Natural killer cell treated with Interleukin-12 subunit alpha and Interleukin-12 subunit beta and Interleukin-15 and Interleukin-18, amount 100 ng/mL, for 72 hours (primary cell): ENCODE measurements at places on chromosomes 13 and 19. TPM values are rescaled to one million over a fixed set of nuclear protein-coding genes. Genes with fewer than 3 reads are reported as not detected.

DNA sequence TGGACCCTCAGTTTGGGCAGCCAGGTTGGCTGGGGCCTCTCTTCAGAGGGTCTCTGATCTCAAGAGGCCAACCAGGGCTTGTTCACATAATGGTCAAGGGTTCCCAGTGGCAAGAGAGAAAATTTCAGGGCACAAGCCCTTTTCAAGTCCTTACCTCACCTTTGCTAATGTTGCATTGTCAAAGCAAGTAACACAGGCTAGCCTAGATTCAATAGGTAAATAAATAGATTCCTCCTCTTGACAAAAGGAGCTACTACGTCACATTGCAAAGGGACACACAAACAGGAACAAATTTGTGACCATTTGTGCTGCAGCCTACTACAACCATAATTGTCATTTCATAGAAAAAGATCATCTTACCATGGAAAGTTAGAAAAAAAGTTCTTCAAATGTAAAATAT is 33.9 kb upstream of the FRY start:
- no peak for DNase-seq

ZNF709 gene
- total RNA-seq: 1.3 TPM

DNA sequence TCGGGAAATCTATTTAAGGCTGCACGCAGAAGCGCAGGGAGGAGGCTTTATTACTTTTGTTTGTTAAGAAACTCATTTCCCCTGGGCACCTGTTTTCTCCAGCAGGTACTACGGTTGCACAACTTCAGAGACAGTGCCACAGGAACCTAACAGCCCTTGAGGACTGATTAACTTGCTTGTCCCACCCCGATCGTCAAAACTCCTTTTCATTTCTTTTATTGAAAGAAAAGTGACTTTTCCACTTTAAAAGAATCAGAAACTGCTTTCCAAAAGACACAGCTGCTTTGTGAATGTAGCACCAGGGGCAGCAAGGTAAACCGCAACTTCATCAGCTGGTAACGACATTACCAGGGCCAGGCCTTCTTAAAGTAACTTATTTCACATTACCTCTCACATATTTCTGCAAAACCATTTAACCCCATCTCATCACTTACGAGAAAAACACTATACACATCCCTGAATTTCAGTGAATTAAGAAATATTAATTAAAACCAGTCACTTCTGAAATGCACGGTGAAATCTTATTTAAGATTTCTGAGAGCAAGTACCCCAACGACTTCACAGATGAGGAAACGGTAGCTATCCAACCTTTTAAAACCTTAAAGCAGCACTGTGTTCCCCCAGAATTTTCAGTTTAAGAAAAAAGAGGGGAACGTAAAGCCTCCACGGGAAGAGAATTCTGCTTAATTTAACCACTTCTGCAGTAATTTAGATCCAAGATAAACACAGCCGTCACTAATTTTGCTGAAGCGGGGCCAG is 1.4 kb downstream of the ANKRD10 start:
- no peak for DNase-seq

DNA sequence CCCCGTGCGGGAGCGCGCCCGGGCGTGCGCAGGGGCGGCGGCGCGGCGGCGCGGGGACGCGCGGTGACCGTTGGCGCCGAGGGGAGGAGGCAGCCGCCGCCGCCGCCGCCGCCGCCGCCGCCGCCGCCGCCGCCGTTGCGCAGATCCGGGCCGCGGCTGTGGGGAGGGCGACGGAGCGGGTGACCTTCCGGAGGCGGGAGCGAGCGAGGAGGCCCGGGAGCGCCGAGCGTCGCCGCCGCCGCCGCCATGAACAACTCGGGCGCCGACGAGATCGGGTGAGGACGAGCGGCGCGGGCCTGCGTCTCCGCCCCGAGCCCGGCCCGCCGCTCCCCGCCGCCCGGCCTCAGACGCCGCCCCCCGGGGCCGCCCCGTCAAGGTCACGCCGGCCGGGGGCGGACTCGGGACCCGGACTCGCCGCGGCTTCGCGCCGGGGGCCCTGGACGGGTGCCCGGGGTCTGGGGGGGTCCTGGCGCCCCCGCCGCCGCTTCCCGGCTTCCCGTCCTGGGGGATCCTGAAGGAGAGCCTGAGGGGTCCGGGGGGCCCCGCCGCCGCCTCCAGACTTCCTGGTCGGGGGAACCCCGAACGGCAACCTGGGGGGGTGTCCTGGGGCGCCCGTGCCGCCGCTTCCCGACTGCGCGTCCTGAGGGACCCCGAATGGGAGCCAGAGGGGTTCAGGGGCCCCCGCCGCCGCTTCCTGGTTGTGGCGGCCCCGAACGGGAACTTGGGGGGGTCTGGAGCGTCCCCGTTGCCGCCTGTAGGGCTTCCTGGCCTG is at the start of gene DAZAP1:
TSS of gene DAZAP1 (plus strand) at position 59 of the 772 bp plus-strand sequence. CDS start at position 247, 188 bp downstream.
- DNase-seq: no peak

PRSS57 gene
- 1.4 TPM for total RNA-seq

- no peak for DNase-seq
These were observed 28.7 kb upstream of the EPHX3 start for GRCh38 chr19:15260939-15261338.

ZNF229 gene
- total RNA-seq: not detected

DNA sequence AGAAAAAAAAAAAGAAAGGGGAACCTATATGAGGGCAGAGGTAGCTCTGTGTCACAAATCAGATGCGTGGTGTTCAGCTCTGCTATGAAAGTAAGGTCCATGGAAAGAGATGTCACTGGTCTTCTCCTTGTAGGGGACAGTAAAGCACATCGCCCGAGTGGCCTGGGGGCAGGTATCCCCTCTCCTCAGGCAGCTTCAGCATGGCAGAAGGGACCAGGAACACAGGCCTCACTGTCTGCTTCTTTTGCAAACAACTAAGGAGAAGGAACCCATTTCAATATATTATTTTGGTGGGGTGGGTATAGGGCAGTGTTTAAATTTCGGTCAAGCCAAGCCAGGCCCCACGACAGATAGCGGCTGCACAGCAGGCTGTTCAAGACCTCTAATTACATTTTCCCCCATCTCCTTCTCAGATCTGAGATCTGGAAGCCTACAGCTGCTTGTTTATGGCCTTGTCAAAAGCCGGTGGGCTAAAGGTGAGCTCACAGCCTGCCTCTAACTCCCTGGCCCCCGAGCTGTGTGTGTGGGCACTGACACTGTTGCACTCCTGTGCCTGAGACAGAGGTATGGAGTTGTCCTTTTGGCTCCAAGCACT is 72.8 kb downstream of the HSPH1 start:
- DNase-seq: no peak
